ENCODE measurements at places on chromosomes 3 and 15. TPM values are rescaled to one million over a fixed set of nuclear protein-coding genes. Genes with fewer than 3 reads are reported as not detected.

DNA sequence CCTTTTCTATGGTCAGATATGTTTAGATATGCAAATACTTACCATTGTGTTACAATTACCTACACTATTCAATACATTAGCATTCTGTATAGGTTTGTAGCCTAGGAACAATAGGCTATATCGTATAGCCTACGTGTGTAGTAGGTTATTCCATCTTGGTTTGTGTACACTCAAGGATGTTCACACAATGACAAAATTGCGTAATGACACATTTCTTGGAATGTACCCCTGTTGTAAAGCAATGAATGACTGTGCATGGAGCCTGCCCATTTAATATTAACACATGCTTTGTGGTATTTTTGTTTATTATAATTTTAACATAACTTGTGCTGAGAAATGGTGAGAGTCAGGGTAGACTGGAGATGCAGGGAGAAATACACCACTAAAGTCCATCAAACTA, 154.9 kb downstream of the LEKR1 start:
- no peak for DNase-seq
- no peak overlapping the region for H3K27ac ChIP-seq
- H3K4me3 ChIP-seq, result no peak overlapping the region
- no peaks in the 10 kb centered on the region for H3K36me3 ChIP-seq
- no peaks in the 10 kb centered on the region for H3K4me1 ChIP-seq

DNA sequence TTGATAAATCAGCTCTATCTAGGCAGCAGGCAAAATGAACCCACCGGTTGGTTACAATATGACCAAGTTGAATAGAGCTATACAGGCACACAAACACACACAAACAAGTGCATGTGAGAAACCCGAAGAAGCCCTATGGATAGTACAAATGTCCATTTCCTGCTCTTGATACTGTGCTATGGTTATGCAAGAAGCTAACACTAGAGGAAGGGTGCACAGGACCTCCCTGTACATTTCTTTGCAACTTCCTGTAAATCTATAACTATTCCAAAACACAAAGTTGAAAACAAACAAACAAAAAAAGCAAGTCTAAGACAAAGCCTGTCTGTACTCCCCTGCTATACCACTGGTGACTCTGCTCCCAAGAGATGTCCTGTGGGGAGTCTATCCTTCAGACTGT, 8.2 kb upstream of the FAM240A start:
- H3K36me3 ChIP-seq, result no peaks in the 10 kb centered on the region
- no peaks in the 10 kb centered on the region for H3K4me1 ChIP-seq
- no peaks in the 10 kb centered on the region for H3K27me3 ChIP-seq
- no peak overlapping the region for H3K4me3 ChIP-seq

DNA sequence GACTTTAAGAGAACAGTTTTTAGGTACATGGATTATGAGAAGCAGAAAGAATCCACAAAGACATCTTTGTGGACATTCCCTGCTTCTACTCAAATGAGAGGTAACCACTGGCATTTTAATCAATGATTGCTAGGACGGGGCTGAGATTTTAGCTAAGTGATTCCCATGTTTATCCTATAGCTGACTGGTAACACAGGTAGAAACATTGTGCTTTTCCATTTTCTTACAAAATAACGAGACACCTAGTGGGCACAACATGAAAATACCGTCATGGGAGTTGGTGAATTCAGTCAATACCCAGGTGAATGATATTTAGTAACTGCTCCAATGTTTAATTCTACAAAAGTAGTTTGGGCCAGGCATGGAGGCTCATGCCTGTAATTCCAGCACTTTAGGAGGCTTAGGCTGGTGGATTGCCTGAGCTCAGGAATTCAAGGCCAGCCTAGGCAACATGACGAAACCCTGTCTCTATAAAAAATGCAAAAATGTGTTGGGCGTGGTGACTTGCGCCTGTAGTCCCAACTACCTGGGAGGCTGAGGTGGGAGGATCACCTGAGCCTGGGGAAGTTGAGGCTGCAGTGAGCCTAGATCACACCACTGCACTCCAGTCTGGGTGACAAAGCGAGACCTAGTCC, 37.2 kb upstream of the DENND4A start:
- H3K4me3 ChIP-seq, result no peak overlapping the region
- H3K36me3 ChIP-seq, result no peaks in the 10 kb centered on the region
- no peaks in the 10 kb centered on the region for H3K27me3 ChIP-seq
- no peak overlapping the region for H3K27ac ChIP-seq
- DNase-seq, result no peak
- H3K4me1 ChIP-seq, result peaks cover 20% of the 10 kb centered on the region

DNA sequence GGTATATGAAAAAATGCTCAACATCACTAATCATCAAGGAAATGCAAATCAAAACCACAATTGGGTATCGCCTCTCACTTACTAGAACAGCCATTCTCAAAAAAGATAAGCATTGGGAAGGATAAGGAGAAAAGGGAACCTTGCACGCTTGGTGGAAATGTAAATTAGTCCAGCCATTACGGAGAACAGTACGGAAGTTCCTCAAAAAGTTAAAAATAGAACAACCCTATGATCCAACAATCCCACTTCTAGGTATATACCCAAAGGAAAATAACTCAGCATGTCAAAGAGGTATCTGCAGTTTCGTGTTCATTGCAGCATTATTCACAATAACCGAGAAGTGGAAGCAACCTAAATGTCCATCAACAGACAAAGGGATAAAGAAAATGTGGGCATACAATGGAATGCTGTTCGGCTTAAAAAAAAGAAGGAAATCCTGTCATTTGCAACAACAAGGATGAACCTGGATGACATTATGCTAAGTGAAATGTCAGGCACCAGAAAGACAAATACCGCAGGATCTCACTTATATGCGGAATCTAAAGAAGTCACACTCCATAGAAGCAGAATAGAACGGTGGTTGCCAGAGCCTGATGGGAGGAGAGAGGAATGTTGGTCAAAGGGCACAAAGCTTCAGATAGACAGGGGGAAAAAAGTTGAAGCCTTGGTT, 11.7 kb upstream of the CMTM7 start:
- H3K4me3 ChIP-seq, result no peak overlapping the region
- H3K27ac ChIP-seq, result no peak overlapping the region

- H3K36me3 ChIP-seq, result no peaks in the 10 kb centered on the region
- H3K27ac ChIP-seq, result peak overlapping the region; percentile 45
- H3K4me1 ChIP-seq, result peaks cover 41% of the 10 kb centered on the region
- H3K27me3 ChIP-seq, result no peaks in the 10 kb centered on the region
- no peak for DNase-seq
These were observed 46.8 kb upstream of the VILL start for GRCh38 chr3:37943631-37944314.

- H3K27ac ChIP-seq, result no peak overlapping the region
- no peak overlapping the region for H3K4me3 ChIP-seq
- no peak for DNase-seq
- peaks cover 2% of the 10 kb centered on the region for H3K4me1 ChIP-seq
- no peaks in the 10 kb centered on the region for H3K36me3 ChIP-seq
These were observed 295.1 kb downstream of the THSD4 start for GRCh38 chr15:71410347-71410746.

DNA sequence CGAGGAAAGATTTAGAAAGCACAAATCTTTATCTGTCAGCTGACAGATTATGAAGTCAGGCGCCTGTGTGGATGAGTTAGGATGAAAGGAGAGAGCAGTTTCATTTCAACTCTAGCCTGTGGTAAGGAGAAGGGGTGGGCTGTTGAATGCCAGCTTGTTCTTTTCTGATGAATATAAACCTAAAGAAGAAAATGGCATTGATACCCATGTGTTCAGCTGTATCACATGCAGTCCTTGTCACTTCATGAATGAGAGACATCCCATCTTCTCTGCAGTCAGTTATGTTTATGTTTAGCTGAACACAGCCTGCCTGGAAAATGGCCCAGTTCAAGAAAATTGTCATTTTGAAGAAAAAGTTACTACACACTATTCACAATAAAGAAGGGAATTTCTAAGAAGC, 345.7 kb upstream of the RBMS3 start:
- no peak overlapping the region for H3K4me3 ChIP-seq
- no peaks in the 10 kb centered on the region for H3K4me1 ChIP-seq
- no peaks in the 10 kb centered on the region for H3K36me3 ChIP-seq
- H3K27ac ChIP-seq, result no peak overlapping the region
- DNase-seq, result no peak
- H3K27me3 ChIP-seq, result no peaks in the 10 kb centered on the region

Gene TRAT1
- not detected for polyA plus RNA-seq

Gene CPLX3
- not detected for polyA plus RNA-seq

Gene CRYGS
- 3.7 TPM for polyA plus RNA-seq

Data from kidney (tissue), 22 donors.